ENCODE measurements at places on chromosomes 6 and 20.

DNA sequence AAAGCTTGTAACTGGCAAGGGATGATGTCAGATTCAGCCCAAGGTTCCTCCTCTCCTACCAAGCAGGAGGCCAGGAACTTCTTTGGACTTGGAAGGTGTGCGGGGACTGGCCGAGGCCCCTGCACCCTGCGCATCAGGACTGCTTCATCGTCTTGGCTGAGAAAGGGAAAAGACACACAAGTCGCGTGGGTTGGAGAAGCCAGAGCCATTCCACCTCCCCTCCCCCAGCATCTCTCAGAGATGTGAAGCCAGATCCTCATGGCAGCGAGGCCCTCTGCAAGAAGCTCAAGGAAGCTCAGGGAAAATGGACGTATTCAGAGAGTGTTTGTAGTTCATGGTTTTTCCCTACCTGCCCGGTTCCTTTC lies 14.4 kb downstream of the TNFAIP3 start:
- no peak for DNase-seq

GRCh38 chr6:130943738-130944137 lies 116.5 kb downstream of the SMLR1 start:
- no peak for DNase-seq

DNA sequence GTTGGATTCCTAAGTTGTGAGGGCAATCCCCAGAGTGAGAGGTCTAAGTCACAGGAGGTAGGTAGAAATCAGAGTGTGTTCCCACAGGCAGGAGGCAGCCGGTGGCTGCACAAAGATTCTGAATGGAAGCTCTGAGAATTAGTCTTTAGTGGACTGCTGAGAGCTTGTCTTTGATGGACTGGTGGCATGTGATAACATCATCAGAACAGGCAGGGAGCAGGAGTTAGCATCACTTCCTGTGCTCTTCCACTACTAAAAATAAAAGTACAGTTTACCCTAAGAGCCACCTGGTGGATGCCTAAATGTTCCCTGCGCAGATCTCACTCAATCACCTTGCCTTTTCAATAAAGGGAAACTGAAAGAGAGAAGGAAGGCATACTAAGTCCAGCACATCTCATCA lies 294.6 kb upstream of the POU3F2 start:
- no peak for DNase-seq

GRCh38 chr6:119043265-119043664 lies 35.2 kb downstream of the FAM184A start:
- no peak for DNase-seq

DNA sequence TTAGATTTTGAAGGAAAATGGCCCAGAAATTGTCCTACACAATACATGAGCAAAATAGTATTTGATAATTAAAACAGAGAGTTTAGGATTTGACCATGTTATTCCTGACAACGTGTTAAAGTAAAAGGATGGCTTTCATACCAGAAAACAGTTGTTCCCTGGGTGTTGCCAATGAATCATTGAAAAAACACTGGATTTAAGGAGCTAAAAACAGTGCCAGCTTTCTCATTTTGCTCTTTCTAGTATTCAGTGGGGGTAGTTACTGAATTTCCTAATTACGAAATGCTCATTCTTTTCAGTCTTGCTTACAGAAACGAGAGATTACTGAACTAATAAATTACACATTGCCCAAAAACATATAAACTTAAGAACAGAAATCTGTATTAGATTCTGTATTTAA lies 26.6 kb upstream of the SNAP91 start:
- DNase-seq: no peak

- no peak for DNase-seq
These were observed 292.3 kb downstream of the RFPL4B start for GRCh38 chr6:112639391-112639831.

DNA sequence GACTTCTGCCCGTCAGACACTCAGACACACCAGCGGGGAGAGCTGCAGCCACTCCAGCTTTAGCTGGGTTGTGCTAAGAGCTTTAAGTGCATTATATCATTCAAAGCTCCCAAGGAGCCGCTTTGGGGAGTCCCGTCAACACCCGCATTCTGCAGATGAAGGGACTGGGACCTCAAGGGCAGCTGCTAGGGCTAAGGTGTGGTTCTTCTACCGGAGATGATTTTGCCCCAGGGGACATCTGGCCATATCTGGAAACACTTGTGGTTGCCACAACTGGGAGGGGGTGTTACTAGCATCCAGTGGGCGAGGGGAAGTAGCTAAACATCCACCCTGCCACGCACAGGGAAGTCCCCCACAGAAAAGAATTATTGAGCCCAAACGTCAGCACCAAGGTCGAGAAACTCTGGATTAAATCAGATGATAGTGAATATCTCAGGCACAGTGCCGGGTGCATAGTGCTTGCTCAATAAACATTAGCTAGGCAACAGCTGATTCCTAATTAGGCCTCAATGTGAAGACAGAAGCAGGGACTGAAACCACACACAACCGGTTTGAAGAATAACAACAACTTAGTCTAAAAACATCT lies 29.6 kb downstream of the PMEPA1 start:
- no peak for DNase-seq

DNA sequence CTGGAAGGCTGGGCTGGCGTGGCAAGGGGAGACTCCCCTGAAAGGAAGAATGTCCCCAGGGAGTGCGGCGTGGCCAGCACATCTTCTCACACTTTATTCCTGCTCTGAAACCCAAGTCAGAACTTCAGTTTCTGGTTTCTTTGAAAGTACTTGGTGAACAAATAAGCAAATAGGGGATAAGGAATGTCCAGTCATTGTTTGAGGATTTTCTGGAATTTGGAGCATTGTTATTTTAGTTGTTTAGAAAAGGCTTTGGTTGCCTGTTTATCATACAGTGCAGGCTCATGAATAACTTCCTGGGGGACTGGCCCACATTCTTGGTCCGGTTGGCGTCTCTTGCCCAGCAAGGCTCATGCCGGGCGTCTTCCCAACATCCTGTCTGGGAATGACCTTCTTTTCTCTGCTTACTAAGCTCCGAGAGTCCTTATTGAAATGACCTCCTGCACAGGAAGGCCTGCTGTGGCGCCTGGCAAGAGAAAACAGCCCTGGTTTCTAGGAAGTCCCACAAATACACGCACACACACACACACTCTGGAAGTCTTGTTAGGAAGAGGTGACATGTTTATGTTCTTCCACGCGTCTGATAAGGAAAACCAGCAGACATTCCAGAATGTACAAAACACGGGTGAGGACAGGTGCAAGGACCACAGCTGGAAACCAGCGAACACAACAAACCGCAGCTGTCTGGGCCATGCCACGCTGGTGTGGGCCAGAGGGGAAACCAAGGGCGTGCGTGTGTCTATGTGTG lies 71.9 kb downstream of the TMEM170B start:
- no peak for DNase-seq

- DNase-seq: no peak
These were observed 182.4 kb upstream of the TSHZ2 start for GRCh38 chr20:52789716-52790115.

DNA sequence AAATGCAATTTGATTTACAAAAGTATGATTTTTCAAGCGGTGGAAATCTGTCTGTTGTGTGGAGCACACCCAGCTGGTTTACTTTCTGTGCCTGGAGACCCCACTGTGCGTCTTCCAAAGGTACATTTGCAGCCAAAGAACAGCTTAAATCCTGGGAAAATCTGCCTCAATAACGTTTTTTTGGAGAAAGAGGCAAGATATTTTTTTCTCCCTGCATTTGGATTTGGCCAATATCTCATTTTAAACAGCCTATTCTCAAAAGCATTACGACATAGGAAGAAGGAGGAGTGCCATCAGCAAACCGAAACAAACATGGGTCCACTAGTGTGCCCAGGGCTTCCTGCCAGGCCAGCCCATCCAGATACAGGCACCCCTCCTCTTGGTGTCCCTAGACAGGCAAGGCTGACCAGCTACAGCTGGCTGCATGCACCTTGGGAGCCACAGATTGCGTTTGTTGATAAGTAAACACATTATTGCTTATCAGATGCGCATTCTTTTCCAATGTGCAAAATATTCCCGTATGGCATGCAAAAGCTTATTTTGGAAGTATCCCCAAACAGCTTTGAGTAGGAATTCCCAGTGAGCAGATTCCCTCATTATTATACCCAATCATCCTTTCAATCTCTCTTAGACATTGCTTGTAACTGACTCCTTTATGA lies 184.5 kb upstream of the MARCKS start:
- DNase-seq: no peak

GRCh38 chr6:81755551-81755950 lies 3.1 kb upstream of the TENT5A start:
- DNase-seq: no peak

GRCh38 chr6:10429638-10430427 lies 15.0 kb upstream of the TFAP2A start:
- DNase-seq: no peak

DNA sequence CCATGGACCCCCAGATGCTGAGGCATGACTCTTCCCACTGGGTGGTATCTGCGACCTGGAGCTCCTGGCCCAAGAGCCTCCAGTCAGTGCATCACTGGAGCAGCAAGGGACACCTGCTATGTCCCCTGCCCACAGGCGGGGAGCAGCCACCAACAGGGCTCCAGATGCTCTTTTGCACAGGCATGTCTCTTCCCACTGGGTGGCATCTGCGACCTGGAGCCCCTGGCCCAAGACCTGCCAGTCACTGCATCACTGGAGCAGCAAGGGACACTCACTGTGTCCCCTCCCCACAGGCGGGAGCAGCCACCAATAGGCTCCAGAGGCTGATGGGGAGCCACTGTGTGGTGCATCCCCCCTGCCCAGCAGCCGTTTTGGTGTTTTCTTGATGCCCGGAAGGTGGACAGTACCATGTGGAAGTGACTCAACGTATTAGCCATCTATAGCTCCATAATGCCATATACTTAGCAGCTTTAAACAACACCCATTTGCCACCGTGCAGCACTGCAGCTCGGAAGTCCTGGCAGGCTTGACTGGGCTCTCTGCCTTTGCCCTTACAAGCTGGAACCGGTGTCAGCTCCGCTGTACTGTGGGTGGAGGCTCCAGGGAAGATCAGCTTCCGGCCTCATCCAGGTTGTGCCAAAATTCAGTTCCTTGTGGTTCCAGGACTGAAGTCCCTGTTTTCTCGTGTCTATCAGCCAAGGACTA lies 124.9 kb upstream of the CST7 start:
- no peak for DNase-seq

- no peak for DNase-seq
These were observed 118.6 kb downstream of the LAMP5 start for GRCh38 chr20:9632991-9633390.

DNA sequence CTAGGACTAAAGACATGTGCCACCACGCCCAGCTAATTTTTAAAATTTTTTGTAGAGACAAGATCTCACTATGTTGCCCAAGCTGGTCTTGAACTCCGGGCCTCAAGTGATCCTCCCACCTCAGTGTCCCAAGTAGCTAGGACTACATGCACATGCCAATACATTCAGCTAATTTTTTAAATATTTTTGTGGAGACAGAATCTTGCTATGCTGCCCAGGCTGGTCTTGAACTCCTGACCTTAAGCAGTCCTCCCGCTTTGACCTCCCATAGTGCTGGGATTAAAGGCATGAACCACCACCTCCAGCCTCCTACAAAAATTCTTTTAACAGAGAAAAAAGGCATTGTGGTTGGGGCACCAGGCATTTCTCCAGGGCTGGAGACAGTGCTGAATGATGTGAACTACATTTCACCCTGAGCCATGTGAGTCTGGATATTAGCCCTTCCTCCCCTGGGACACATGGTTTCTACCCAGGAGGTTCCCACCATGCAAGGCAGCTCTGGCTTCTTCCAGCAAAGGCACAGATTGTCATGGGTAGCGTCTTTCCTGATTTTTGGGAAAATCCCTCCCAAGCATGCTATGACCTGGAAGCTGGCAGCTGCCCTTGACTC lies 36.3 kb upstream of the CMTR1 start:
- no peak for DNase-seq

DNA sequence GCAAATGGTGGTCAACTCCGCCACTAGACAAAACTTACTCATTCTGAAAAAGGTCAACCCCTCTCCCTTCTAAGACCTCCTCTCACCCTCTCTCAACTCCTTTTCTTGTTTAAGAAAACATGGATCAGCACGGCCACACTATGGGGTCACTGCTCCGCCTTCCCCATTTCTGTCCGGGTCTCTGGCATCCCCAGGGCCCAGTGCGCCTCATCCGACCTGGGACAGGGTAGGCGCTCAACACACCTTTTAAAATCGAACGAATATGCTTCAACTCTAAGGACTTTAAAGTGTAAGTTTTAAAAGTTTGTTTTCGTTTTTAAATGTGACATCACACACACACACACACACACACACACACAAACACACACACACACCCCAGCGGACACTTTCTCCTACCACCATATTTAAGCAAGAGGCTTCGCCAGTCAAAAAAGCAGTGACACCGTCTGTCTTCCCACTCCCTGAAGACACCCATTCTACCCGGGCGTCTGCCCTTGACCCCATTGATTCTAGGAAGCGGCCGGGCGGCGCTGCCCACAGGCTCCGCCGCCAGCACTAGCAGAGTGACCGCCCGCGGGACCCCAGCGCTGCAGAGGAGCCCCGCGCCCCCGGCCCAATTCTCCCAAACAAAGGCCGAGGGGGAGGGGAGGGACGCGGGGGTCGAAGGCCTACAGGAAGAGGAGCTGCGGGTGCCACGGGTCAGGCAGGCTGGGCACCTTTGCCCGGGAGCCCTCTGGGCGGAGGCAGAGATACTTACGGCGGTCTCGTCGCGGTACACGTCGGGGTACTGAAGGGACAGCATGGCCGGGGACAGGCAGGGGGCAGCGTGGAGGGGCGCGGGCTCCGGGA lies 568 bp downstream of the PREP start:
- peak; percentile 18 for DNase-seq

- DNase-seq: no peak
These were observed 477.5 kb downstream of the GJA1 start for GRCh38 chr6:121912905-121913304.

GRCh38 chr20:45096781-45097180 lies 4.1 kb downstream of the KCNS1 start:
- no peak for DNase-seq

- no peak for DNase-seq
These were observed 82.2 kb downstream of the ANKRD60 start for GRCh38 chr20:58146081-58146745.

DNA sequence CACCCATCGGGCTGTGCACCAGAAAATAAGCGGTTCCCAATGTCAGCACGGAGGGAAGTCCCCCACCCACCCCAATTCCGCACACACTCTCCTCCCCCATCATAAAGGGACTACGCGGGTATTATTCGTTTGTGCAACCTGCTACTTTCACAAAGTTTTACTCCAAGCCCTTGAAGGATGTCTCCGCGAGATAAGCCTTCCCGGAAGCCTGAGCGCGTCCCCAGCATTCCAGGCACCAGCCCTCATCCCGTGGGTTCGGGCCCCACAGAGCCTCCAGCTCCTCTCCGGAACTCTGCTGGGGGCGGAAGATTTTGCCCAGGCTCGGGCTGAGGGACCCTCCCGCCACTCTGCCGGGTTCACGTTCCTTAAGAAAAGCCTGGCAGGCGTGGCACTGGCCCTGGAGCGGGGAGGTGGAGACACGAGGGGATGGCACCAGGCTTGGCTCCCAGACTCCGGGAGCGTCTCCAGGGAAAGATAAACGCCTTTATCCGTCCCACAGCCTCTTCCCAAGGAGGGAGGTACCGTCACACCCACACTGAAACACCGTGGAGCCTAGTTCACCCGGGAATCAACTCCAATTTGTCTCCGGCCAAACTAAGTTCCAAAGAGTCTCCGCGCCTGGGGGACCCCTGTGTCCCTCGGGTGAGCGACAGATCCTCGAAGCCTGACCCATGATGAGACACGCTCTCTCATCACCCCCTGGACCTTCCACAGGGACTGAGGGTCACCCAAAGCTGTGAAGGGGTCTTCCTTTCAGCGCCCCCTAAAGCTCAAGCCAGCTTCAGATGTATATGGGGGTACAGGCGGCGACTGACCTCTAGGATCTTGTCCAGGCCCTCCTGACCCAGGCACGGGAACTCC lies 934 bp downstream of the KCNK5 start:
- DNase-seq: no peak

All from nephron progenitor cell (in vitro differentiated cells).